ENCODE measurements at places on chromosomes 3 and 15.

DNA sequence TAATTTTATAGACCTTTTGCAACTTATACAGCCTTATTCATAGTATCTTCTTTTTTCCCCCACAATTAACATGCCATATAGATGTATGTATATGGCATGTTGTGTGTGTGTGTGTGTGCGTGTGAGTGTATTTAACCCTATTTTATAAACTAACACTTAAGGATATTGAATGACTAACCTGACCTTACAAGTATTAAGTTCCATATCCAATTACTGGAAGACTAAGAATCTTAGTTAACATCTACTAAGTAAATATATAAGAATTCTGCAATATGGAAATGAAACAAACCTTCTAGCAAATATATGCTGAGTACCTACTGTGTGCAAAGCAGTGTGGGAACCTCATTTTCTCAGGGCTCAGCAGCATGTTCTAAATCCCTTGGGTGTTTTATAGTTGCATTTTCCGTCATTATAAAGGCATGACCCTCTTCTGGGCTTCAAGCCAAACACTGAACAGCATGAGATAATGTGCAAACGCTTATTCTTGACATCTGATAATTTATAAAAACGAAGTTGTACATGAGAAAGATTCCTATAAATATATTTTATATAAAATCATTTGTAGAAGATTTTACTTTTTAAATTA lies 105.5 kb downstream of the NLGN1 start:
- DNase-seq = no peak

- DNase-seq = no peak
Measured at GRCh38 chr3:17942856-17943255, 200.4 kb upstream of the TBC1D5 start.

- no peak for DNase-seq
Measured at GRCh38 chr3:38560996-38561717, 65.0 kb downstream of the EXOG start.

DNA sequence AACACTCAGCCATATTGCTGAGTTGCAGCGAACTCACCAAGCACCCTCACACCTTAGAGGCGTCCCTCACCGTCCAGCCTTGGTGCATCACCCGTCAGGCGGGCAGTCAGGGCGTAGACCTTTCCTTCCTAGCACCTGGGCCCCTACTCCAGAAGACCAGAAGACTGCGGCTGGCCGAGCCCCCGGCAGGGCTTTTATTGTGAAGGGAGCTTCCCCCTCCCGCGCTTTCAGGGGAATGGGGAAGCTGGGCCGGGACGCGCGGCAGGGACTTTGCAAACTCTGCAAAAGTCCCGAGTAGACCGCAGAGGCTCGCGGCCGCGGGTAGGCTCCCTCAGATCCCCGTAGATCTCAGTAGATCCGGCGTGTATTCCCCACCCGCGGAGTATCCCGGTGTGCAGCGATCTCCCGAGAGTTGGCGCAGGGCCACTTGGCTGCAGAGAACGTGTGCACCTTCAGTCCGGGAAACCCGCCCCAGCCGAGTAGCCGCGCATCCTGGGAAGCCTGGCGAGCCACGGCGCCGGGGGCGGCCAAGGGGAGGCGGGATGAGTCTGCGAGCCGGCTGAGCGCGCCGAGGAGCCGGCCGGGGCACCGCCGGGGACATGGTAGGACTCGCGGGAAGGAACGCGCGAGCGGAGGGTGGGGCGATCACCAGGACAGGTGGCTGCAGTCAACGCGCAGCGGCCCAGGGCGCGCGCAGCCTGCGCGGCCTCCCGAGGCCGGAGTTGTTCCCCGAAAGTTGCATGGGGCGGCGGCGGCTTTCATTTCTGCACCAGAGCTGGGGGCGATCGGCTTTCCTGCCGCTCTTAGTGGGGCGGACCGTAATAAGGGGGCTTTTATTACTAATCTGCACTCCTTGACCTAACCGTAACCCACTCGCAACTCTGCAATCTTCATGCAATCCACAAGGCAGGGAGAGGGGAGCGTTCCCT lies at the start of gene GASK1A:
TSS of gene GASK1A (plus strand) at position 268 of the 929 bp plus-strand sequence. CDS start at position 600, 332 bp downstream.
- peak; percentile 79 for DNase-seq

DNA sequence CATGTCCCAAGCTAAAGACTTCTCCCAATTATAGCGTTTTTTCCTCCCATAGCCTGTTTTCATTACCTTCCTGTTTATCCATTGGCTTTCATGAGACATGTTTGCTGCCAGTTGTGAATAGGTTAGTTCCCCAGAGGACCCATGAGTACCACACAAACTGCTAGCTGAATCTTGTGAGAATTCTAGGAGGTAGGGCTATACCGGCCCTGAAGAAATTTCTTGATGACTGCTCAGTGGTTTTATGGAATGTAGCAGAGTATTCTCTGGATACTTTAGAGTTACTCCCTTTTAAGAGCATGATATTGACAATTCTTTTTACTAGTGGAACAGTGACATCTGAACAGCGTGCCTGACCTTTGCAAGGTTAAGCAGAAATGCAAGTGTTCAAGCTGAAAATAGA lies 210.4 kb downstream of the MCTP2 start:
- DNase-seq = no peak

GRCh38 chr15:78004919-78005634 lies 72.4 kb downstream of the TBC1D2B start:
- DNase-seq = no peak

DNA sequence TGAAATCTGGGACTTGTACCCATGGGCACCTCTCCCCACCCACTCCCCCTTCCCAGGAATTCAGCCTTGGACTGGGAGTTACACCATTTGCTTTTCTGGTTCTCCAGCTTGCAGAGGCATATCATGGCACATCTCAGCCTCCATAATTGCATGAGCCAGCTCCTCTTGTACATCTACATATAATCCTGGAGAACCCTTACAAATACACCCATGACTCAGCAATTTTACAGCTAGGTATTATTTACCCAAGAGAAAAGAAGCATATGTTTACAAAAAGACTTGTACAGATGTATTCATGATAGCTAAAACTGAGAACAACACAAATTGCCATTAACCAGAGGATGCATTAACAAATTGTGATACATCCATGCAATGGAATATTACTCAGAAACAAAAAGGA lies 58.4 kb downstream of the RPLP1 start:
- no peak for DNase-seq

GRCh38 chr3:192863091-192863420 lies 54.6 kb downstream of the MB21D2 start:
- DNase-seq = no peak

DNA sequence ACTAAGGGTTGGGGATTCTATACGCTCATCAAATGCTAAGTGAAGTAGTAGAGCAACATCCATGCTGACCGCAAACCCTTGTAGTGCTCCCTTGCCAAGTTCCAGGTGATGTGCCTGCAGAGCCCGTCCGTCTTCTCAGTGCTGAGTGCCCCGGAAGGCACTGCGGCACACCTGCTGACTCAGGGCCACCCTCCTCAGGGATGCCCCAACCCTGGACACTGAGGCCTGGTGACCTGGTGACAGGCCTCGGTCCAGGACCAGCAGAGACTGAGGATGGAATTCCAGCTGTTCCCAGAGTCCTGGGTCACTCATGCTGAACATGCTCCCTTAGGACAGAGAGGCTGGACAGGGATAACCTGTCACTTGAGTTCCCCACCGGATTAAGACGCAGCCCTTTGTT lies 422.5 kb downstream of the OCA2 start:
- no peak for DNase-seq

DNA sequence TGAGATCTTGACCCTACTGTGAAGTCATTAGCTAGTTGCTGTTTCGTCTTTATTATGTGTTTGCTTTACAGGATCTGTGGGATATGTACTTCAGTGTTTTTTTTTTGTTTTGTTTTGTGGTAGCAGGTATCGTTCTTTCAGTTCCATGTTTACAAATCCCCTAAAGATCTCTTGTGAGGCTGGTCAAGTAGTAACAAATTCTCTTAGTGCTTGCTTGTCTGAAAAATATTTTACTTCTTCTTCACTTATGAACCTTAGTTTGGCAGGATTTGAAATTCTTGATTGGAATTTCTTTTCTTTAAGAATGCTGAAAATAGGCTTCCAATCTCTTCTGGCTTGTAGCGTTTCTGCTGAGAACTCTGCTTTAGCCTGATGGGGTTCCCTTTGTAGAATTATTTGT lies 235.8 kb upstream of the ALCAM start:
- DNase-seq = no peak

DNA sequence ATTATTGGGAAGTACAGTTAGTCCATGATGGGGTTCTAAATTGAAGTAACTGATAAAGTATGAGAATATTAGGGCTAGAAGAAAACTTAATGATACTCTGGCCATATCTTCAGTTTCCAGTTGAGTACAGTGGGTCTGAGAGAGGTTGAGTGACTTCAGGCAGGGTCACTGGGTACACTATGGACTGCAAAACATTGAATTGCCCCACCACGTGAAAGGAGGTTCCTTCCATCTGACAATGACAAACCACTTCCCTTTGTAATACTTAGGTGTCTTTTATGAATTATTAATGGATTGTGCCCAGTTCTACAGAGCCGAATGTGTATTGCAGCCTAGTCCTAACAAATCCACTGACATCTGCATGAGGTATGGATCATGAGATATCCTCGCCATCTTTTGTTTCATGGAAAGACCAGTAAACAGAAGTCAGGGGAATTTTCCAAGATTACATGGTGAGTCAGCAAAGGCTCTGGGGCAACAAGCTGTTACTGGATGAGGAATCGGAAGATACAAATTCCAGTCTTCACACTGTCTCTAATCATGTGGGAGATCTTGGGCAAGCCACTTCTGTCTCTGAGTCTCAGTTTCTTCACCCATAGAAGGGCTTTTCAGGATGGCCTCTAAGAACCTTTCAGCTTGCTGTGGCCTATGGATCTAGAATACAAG lies 66.5 kb upstream of the BCL6 start:
- DNase-seq = no peak

DNA sequence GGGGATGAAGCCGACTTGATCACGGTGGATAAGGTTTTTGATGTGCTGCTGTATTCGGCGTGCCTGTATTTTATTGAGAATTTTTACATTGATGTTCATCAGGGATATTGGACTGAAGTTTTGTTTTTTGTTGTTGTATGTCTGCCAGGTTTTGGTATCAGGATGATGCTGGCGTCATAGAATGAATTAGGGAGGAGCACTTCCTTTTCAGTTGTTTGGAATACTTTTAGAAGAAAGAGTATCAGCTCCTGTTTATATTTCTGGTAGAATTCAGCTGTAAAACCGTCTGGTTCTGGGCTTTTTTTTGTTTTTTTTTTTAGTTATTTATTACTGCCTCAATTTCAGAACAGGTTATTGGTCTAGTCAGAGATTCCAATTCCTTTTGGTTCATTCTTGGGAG lies 93.7 kb downstream of the SLC25A26 start:
- DNase-seq = no peak

GRCh38 chr15:43912208-43912607 lies 85.4 kb downstream of the WDR76 start:
- no peak for DNase-seq

DNA sequence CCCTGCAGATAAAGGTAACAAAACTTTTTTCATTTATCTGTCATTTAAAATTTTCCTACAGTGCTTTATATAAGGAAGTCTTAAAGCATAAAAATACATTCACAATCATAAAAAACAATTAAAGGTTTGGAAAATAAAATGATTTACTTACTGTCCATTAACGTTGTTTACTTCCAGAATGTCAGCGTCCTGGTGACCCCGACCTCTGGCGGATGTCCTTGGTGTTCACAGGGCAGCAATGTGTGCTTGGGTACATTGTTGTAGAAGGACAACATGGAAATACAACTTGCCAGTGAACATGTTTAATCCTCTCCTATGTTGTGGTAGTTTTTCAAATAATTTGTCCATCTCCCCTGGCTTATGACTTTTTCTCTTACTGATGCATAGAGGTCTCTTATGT lies 168.8 kb upstream of the NDN start:
- DNase-seq = no peak

GRCh38 chr3:18580268-18580667 lies 155.1 kb upstream of the SATB1 start:
- no peak for DNase-seq

- DNase-seq = no peak
Measured at GRCh38 chr3:155664925-155665695, 79.8 kb downstream of the PLCH1 start.

- no peak for DNase-seq
Measured at GRCh38 chr3:14941871-14942270, 5.5 kb upstream of the NR2C2 start.

GRCh38 chr15:35768949-35769348 lies 223.0 kb upstream of the DPH6 start:
- DNase-seq = no peak

DNA sequence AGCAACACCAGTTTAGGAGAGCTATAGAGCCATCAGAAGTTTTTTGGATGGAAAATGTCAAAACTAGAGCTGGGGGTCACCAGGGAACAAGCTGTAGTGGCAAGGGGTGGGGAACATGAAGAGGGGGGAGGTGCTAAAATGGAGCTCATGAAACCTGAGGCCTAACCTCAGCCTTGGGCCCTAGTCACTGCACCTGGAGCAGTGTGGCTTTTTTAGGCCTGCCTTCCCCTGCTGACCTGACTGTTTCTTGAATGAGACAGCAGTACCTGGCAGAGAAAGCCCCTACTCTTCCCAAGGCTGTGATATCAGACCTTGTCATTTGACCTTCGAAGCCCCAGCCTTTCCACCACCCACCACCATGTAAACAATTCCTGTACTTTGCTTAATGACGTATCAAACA lies 383.5 kb downstream of the EPHB1 start:
- DNase-seq = no peak

DNA sequence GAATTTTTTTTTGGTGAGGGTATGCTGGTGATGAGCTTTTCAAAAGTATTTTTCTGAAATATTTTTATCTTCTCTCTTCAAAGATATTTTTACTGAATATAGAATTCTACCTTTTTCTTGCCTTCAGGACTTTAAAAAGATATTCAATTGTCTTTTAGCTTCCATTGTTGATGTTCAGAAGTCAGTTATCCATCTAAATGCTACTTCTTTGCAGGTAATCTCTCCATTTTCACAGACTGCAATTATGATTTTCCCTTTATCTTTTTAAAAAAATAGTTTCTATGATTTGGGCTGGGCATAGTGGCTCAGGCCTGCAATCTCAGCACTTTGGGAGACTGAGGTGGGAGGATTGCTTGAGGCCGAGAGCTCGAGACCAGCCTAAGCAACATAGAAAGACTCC lies 222.4 kb downstream of the IL20RB start:
- DNase-seq = no peak

GRCh38 chr3:132448216-132448961 lies 31.1 kb downstream of the DNAJC13 start:
- peak; percentile 62 for DNase-seq

- peak; percentile 92 for DNase-seq
Measured at GRCh38 chr3:359672-360071, 163.1 kb downstream of the CHL1 start.

- DNase-seq = no peak
Measured at GRCh38 chr3:62550439-62550838, 177.1 kb upstream of the FEZF2 start.

DNA sequence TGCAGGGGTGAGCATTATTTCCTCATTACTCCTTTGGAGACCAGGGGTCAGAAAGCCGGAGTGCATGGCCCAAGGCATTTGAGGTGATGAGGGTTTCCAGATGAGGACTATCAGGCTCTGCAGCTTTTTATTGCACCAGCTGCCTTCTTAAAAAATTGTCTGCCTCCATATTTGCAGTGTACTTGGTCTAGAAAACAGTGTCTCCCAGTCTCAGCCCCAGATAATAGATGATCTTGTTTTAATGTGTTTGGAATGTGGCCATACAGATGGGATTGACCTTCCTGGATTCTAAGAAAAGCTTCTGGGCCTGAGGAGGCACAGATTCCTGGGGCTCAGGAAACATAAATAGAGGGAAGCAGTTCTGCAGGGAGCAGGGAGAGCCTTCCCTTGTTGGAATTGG lies 123.3 kb downstream of the GABRG3 start:
- DNase-seq = no peak
